Renal cortical epithelial cell (primary cell): ENCODE measurements at places on chromosomes 3 and 15. TPM values are rescaled to one million over a fixed set of nuclear protein-coding genes. Genes with fewer than 3 reads are reported as not detected.

CYP19A1 gene
- not detected in 2 replicates for total RNA-seq

NRROS gene
- 0.20 and 1.9 TPM in 2 replicates for total RNA-seq

CASR gene
- 3.2 TPM in 1 of 2 replicates, not detected in the other for total RNA-seq

PRR23A gene
- total RNA-seq: not detected in 2 replicates

ZPLD1 gene
- total RNA-seq: 58.6 and 74.8 TPM in 2 replicates

CNTN3 gene
- 0.80 and 3.5 TPM in 2 replicates for total RNA-seq

MKRN3 gene
- total RNA-seq: 0.25 TPM in 1 of 2 replicates, not detected in the other

TGM4 gene
- 0.30 and 0.35 TPM in 2 replicates for total RNA-seq

PTH1R gene
- 16.3 and 106 TPM in 2 replicates for total RNA-seq

- peak; percentile 94 for DNase-seq
These were observed 452.1 kb upstream of the RASGRP1 start for GRCh38 chr15:39016706-39017105.

- DNase-seq: no peak
These were observed 123.8 kb downstream of the TIGIT start for GRCh38 chr3:114417675-114418074.

DNA sequence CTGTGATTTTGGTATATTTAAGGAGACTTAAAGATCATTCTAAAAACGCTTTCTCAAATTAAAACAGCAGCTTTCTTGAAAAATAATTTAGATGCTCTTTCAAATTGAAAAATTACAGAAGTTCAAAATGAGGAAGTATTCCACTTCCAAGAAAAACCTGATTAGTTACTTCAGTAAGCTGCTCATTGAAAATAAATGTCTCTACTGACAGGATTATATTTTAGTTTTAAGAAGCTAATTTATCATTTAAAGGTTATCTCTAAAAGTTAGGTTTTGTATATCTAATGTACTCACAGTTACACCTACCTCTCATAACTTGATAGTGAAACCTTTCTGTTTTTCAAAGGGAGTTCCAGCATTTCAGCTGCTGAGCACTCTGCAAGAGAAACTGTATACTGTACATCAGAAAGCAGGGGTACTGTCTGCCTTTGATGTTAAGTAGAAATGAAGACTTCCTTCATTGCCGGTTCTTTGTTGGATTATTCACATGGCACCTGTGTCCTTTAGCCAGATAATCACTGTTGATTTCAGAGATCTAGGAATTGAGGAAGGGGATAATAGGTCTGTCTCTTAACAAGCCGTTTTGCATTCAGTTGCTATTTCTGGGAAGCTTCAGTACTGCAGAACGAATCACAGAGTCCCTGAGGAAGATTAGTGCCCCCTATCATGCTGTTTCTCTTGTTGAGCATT is 161.6 kb downstream of the TCF12 start:
- no peak for DNase-seq

- peak; percentile 41 for DNase-seq
These were observed 291.6 kb upstream of the VEPH1 start for GRCh38 chr3:157794771-157795170.

DNA sequence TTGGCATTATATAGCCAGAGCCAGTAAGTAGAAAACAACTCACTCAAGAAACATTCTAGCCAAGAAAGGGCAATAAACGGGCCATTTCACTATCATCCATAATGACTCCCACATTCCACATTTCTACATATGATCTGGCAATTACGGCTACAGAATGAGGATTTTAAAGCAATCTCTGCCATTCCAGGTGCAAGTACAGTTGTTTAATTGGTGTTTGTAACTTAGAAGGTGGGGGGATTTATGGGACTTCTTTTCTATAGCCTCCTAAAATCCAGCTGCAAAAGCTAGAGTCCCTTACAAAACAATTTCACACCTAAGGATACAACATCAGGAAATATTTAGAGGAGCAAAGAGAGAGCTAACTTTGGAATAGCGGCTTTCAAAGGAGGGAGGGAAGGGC is 295.4 kb upstream of the RORA start:
- no peak for DNase-seq

GRCh38 chr3:190072856-190073255 is 47.8 kb downstream of the P3H2 start:
- DNase-seq: no peak

GRCh38 chr15:98018761-98019351 is 58.4 kb downstream of the ARRDC4 start:
- no peak for DNase-seq

GRCh38 chr15:70533931-70534742 is 229.2 kb downstream of the UACA start:
- no peak for DNase-seq

GRCh38 chr3:39127908-39128304 is 20.4 kb downstream of the TTC21A start:
- DNase-seq: no peak

- peak; percentile 74 for DNase-seq
These were observed 164.1 kb upstream of the LRRFIP2 start for GRCh38 chr3:37338500-37338899.
